ENCODE measurements at places on chromosomes 16 and 17. TPM values are rescaled to one million over a fixed set of nuclear protein-coding genes. Genes with fewer than 3 reads are reported as not detected.

Gene LGALS9
- total RNA-seq: 3.1 TPM

Gene CCDC144A
- 8.9 TPM for total RNA-seq

Gene MYH8
- total RNA-seq: 3,493 TPM

Gene ZNF750
- total RNA-seq: not detected

Gene RMI2
- total RNA-seq: 5.7 TPM

Gene IRX5
- 2.1 TPM for total RNA-seq
